Activated CD4-positive, CD25-positive, alpha-beta regulatory T cell (primary cell): ENCODE measurements at places on chromosomes 12 and 14.

- DNase-seq = no peak
Observed at GRCh38 chr14:83607682-83608081, 1922.3 kb upstream of the FLRT2 start.

GRCh38 chr12:114499338-114499737 is 93.4 kb upstream of the TBX5 start:
- DNase-seq = no peak

GRCh38 chr12:78568321-78569020 is 296.1 kb upstream of the SYT1 start:
- no peak for DNase-seq

- no peak for DNase-seq
Observed at GRCh38 chr12:31118347-31119191, 44.9 kb downstream of the DDX11 start.

DNA sequence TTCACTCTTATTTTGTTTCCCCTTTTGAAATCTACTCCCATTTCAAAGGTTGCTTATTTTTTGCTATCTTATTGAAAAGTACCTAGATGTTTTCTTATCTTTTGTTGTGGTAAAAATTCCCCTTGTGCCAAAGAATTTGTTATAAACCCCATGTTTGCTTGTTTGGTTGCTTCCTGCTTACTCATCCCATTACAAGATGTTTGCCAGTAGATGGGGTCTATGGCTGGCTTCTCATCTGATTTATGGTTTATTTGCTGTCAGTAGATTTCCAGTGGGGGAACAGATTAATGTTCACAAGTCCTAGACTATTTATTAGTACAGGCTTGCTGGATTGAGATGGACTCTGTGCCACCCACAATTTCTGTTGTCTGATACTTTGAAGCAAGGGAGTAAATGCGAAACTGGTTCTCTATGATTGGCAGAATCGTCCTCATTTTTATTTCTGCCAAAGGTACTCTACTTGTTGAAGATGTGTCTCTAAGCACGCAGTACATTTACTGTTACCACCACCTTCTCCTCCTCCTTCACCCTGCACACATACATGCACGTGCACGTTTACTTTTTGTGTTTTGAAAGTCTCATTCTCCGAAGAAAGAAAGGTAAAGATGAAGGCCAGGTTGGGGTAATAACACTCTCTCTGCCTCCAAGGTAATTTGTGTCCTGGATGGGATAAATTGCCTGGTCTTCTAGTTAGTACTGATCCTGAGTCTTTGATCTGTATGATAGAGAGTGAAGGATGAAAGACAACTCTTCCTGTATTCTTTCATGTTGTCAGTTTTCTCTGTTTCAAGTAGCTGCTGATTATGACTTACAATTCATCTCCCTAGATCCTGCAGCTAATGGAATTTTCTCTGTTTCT is 117.2 kb upstream of the ATP2B1 start:
- DNase-seq = no peak

DNA sequence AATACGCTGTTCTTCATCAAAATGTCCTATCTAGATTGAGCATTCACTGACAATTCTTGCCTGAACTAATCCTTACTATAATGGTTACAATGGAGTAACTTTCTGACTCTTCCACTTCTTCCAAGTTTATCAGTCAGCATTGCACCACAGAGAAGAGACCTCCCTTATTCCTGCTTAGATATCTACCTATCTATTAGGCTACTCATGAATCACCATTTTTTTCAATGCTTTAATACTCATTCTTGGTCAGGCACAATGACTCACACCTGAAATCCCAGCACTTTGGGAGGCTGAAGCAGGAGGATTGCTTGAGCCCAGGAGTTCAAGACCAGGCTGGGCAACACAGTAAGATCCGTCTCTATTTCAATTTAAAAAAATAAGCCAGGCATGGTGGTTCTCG is 39.3 kb downstream of the RPS6KA5 start:
- no peak for DNase-seq
